ENCODE measurements at places on chromosomes 3 and 15. TPM values are rescaled to one million over a fixed set of nuclear protein-coding genes. Genes with fewer than 3 reads are reported as not detected.

ISY1 gene
- total RNA-seq = 26.6 TPM

STARD5 gene
- 5.5 TPM for total RNA-seq

HRH1 gene
- 2.1 TPM for total RNA-seq

FETUB gene
- total RNA-seq = not detected

SNAPC5 gene
- 11.5 TPM for total RNA-seq

NEK11 gene
- 7.1 TPM for total RNA-seq

ATRIP gene
- 6.2 TPM for total RNA-seq

ACTC1 gene
- total RNA-seq = 860 TPM

ATP10A gene
- total RNA-seq = 36.6 TPM

ECE2 gene
- not detected for total RNA-seq

STAC gene
- 7.1 TPM for total RNA-seq

ALPK3 gene
- 6.8 TPM for total RNA-seq

KIAA1143 gene
- 17.8 TPM for total RNA-seq

PAK2 gene
- 124 TPM for total RNA-seq

MKRN2OS gene
- 0.25 TPM for total RNA-seq

GREM1 gene
- total RNA-seq = 112 TPM

TEX55 gene
- total RNA-seq = not detected

CTNNB1 gene
- 656 TPM for total RNA-seq

CSNK1G1 gene
- 37.0 TPM for total RNA-seq

CFAP100 gene
- not detected for total RNA-seq

RAB7A gene
- 319 TPM for total RNA-seq

WDR49 gene
- total RNA-seq = 0.43 TPM

STRIT1 gene
- not detected for total RNA-seq

MAP1A gene
- 138 TPM for total RNA-seq

CPNE9 gene
- 0.20 TPM for total RNA-seq

SNTN gene
- total RNA-seq = not detected

ARNT2 gene
- 3.5 TPM for total RNA-seq

HYAL1 gene
- total RNA-seq = 0.27 TPM

VEPH1 gene
- 9.3 TPM for total RNA-seq

MME gene
- 55.5 TPM for total RNA-seq

C3orf85 gene
- not detected for total RNA-seq

NOX5 gene
- total RNA-seq = 0.09 TPM

EXD1 gene
- not detected for total RNA-seq

TMEM40 gene
- total RNA-seq = 2.0 TPM

KY gene
- total RNA-seq = not detected

FAM162A gene
- total RNA-seq = 72.2 TPM

RPL29 gene
- total RNA-seq = 768 TPM

SAMMSON gene
- not detected for total RNA-seq

HGD gene
- total RNA-seq = not detected

COL6A5 gene
- 0.05 TPM for total RNA-seq

IQCF5 gene
- not detected for total RNA-seq

GPR62 gene
- not detected for total RNA-seq

UNC45A gene
- total RNA-seq = 56.2 TPM

NPAP1 gene
- not detected for total RNA-seq

TMEM212 gene
- not detected for total RNA-seq

C3orf49 gene
- not detected for total RNA-seq

All from astrocyte (in vitro differentiated cells and primary cell).